NCI-H146 (cell line): ENCODE measurements at places on chromosomes 4 and X.

- peak; percentile 24 for DNase-seq
Measured at GRCh38 chr4:138174981-138175794, 67.0 kb downstream of the SLC7A11 start.

GRCh38 chrX:108696690-108697089, 39.7 kb downstream of the IRS4 start:
- DNase-seq, result no peak

- no peak for DNase-seq
Measured at GRCh38 chrX:15298201-15298600, 17.2 kb downstream of the ASB11 start.

DNA sequence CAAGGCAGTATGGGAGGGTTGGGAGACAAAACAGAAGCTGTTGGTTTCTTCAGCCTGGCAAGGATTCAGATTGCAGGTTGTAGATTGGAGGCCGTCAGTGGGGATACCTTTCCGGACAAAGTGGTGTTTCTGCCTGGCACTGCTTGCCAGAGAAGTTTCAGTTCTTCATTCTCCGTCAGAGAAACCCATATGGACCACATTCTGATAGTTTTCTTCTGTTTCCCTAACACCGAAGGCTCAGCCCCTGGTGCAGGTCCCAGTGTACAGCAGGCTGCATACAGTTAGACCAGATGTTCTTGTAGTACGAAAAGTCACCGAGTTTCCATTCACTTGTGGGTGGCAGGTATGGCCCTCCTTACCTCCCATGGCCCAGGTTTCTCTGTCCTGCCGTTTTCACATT, 107.3 kb downstream of the PTTG2 start:
- DNase-seq, result no peak

DNA sequence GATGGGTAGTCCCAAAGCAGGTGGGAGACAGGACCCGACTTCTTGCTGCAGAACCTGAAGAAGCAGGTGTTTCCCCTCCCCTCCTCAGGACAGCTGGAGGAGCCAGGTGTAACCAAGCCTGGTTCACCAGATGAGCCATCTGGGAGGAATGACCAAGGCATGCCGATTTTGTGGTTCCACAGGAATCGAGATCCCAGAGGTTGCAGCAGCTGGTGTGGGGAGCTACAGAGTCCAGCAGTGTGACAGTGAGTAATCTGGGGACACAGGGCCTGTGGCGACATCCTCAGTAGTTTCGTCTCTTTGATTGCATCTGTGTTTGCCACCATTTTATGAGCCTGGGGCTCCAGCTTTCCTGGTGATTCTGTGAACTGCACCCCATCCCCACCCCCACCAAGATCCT, 2.6 kb upstream of the NDP start:
- no peak for DNase-seq

GRCh38 chr4:182823576-182823975, 93.6 kb downstream of the DCTD start:
- DNase-seq, result no peak

DNA sequence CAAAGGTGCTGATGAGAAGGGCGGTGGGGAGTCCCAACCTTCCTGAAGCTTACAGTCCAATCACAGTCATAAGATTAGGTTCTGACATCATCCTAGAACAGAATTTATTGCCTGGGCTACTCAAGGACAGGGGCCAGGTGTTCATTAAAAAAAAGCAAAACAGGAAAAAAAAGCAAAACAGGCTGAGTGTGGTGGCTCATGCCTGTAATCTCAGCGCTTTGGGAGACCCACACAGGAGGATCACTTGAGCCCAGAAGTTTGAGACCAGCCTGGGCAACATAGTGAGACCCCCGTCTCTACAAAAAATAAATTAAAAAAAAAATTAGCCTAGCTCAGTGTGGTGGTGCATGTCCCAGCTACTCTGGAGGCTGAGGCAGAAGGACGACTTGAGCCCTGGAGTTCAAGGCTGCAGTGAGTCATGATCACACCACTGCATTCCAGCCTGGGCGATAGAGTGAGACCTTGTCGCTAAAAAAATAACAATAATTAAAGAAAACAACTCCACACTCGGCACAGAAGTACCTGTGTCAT, 3.0 kb downstream of the RAB9A start:
- no peak for DNase-seq

- DNase-seq, result peak; percentile 7
Measured at GRCh38 chrX:139126493-139126892, 404.0 kb upstream of the F9 start.

GRCh38 chr4:169557061-169557636, 55.2 kb downstream of the NEK1 start:
- no peak for DNase-seq

DNA sequence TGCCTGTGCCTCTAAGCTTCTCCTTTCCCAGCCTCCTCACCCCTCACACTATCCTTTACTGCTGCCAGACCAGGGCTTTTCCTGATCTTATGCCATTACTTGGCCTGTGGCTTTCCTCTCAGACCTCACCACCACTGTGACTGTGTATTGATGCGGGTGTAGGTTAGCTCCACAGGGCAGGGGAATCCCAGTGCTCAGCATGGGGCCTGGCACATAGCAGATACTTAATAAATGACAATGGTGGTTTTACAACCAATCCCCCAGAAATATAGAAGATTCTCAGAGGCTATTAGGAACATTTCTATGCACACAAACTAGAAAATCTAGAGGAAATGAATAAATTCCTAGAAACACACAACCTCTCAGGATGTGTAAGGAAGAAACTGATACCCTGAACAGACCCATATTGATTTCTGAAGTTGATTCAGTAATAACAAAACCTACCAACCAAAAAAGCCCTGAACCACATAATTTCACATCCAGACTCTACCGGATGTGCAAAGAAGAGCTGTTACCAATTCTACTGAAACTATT, 129.6 kb upstream of the QRFPR start:
- DNase-seq, result no peak

- DNase-seq, result no peak
Measured at GRCh38 chr4:88275516-88275915, 8.8 kb downstream of the PPM1K start.

GRCh38 chr4:95850161-95850560, 10.3 kb downstream of the PDHA2 start:
- DNase-seq, result no peak

DNA sequence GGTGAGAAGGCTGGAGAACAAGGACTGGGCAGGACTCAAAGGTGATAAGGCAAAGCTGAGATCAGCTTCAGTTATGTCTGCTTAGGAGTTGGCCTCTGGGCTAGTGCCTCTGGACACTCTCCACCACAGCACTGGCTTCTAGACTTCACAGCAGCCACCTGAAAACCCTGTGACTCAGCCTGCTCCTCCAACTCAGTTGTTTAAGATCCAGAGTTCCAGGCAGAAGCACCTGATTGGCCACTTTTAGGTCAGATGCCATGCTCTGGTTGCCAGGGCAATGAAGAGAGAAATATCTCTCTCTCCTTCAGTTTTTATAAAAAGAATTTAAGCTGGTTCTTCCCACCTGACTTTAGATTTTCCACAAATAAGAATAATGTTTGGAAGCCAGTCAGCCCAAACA, 47.9 kb upstream of the BLTP1 start:
- no peak for DNase-seq

DNA sequence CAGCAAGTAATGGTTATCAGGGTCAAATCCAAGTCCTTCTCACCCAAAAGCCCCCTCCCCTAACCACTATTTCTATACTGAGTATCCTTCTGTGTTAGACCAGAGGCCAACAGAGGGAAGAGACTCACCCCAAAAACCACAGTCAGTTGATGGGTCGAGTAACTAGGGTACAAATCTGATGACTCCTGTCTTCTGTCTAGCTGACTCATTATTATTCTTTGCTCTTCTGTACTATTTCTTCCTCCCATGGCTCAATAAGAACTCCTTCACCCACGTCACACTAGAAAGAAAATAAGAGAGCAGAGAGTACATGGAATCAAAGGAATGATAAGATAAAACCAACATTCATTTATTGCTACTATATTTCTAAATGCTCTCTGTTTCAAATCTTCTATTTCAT, 2.0 kb downstream of the RAB40A start:
- no peak for DNase-seq

- DNase-seq, result no peak
Measured at GRCh38 chr4:42341518-42342026, 55.7 kb upstream of the SHISA3 start.

DNA sequence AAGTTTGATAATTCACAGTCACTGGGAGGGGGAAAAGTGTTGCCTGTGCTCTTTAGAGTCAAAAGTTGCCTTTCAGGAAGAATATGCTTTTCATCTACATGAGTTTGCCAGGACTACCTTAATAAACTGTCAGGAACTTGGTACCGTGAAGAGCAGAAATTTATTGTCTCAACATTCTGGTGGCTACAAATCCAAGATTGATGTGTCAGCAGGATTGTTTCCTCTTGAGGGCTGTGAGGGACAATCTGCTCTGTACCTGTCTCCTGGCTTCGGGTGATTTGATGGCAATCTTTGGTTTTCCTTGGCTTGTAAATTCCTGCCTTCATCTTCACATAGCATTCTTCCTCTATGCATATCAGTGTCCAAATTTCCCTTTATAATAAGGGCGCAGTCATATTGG, 277.2 kb downstream of the PDGFC start:
- DNase-seq, result no peak
